ENCODE measurements at places on chromosomes 7 and 10.

DNA sequence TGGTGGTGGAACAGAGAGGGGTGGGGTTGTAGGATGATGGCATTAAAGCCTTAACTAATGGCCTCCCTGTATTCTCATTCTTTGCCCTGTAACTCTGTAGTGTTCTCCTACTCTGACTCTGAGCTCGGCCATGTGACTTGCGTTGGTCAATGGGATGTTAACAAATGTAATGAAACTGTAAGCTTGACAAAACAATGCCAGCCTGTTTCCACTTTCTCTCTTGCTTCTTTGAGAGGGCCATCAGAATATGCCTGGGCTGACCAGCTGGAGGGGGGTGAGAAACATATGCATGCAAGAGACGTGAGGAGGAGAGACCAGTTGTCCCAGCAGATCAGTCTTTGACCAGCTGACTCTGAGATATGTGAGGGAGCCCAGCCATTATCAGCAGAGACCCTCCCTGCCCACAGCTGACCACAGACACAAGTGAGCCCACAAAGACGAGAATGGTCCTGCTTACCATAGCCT, 100.6 kb downstream of the ICA1 start:
- no peak for DNase-seq

GRCh38 chr7:13278020-13278419, 590.6 kb downstream of the ARL4A start:
- no peak for DNase-seq

- DNase-seq: no peak
These were observed 28.9 kb downstream of the PLPP4 start for GRCh38 chr10:120485946-120486345.

- no peak for DNase-seq
These were observed 161.4 kb downstream of the ARID5B start for GRCh38 chr10:62062752-62063512.

GRCh38 chr10:10845185-10845584, 172.5 kb upstream of the CELF2 start:
- no peak for DNase-seq

GRCh38 chr7:77548206-77548605, 11.1 kb downstream of the PTPN12 start:
- DNase-seq: no peak

GRCh38 chr7:35699796-35700305, 4.9 kb upstream of the HERPUD2 start:
- DNase-seq: no peak

DNA sequence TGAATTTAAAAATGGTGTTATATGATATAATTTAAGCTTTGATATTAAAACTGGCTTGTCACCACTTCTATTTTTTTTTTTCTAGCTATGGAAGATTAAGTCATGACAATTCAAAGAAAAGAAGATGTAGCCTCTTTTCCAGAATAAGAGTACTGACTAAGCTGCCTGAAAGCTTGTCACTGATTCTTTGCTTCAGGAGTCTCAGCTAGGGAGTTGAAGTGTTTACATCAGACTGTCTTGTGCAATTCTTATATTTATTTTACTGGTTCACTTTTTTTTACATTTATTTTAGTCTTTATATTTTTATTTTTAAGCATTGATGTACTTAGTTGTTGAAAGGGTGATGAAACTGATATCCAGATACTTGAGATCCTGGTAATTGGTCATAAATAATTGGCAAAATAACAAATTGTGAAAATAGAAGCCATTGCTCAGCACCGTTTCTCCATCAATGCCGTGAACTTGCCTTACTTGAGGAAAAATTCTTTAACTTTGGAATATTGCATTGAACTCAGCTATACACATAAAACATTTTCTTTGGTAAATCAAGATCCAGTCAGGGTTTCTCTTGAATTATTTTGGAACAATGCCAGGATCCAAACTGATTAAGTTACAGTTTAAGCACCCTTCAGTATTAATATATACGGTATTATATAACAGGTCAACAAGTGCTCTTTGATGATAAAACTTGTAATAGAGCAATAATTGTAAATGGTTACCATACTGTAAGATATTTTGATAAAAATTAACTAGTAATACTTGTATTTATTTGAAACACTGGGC, 156.4 kb downstream of the PHTF2 start:
- no peak for DNase-seq

DNA sequence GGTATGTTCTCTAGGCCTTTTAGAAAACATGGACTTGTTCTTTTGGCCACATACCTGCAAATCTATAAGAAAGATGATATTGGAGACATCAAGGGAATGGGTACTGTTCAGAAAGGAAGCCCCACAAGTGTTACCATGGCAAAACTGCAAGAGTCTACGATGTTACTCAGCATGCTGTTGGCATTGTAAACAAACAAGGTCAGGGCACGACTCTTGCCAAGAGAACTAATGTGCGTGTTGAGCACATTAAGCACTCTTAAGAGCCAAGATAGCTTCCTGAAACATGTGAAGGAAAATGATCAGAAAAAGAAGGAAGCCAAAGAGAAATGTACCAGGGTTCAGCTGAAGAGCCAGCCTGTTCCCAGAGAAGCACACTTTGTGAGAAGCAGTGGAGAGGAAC, 37.1 kb downstream of the SDK1 start:
- DNase-seq: no peak

- peak; percentile 14 for DNase-seq
These were observed 127.1 kb upstream of the AOAH start for GRCh38 chr7:36851382-36851781.
